CD4-positive, alpha-beta T cell treated with Interleukin-15 for 4 hours (primary cell): ENCODE measurements at places on chromosomes 4 and X.
A peak's percentile ranks its signal among the peaks of the same experiment; 100 is the strongest.

DNA sequence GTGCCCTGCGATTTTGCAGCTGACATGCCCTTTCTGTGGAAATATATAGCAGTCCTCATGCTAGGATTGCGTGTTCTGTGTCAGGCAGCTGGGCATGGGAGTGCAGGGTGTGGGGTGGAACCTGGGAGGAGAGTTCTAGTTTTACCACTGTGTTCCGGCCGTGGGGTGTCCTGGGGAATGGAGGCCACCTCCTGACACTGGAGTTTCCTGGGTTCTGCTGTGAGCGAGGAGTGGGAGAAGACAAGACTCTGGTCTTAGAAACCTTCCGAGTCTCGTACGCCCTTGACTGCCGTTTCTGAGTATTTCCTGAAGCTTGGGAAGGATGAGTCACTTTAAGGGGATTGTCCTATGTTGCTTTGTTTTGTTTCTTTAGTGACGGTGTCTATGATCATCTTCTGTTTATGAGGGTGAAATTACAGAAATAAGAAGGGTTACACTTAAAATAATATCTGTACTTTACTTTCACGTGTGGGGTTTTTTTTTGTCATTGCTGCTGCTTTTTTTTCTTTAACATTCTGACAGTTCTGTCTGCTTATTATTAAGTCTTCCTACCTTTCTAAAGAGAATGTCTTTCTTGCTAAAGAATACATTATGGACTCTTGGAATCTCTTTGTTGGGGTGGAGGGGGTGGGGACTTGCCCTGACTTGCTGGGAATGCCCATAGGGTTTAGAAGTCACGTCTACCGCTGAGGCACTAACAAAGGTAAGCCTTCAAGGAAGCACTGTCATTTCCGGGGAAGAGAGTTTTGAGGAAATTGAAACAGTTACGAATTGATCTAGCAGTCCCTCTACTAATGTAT, 19.1 kb downstream of the CD99 start:
- peak; percentile 78 for DNase-seq

GRCh38 chr4:158067646-158068045, 105.2 kb downstream of the GASK1B start:
- DNase-seq = no peak

DNA sequence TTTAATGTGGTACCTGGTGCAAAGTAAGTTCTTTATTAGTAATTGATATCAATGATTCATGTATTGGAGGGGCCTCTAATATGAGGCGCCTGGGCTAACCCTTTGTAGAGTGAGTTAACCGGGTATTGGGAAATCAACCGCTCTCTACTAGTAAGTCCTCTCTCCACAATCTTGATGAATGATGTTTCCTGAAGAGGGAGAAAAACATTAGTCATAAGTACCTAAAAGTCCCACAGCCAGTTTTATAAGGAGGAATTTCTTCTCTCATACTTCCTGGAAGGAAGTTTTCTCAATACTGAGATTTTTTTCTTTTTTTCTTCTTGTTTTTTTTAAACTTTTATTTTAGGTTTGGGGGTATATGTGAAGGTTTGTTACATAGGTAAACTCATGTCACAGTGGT, 62.3 kb downstream of the AGTR2 start:
- no peak for DNase-seq

DNA sequence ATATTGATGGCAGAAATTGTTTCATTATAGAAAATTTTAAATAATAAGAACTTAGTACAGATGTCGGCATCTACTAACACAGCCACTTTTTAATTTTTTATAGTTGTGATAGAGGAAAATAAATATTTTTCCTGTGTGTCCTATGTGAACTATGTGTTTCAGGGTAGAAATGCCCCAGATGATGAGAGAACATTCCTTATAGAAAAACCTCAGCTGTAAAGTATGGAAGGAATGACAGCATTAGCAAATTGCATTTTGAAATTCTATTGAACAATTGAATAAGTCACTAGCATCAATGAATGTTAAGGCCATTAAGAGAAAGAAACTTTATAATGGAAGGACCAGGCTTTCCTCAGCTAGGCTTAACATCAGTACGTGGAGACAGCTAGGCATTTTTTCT, 149.2 kb downstream of the CFAP299 start:
- DNase-seq = no peak

DNA sequence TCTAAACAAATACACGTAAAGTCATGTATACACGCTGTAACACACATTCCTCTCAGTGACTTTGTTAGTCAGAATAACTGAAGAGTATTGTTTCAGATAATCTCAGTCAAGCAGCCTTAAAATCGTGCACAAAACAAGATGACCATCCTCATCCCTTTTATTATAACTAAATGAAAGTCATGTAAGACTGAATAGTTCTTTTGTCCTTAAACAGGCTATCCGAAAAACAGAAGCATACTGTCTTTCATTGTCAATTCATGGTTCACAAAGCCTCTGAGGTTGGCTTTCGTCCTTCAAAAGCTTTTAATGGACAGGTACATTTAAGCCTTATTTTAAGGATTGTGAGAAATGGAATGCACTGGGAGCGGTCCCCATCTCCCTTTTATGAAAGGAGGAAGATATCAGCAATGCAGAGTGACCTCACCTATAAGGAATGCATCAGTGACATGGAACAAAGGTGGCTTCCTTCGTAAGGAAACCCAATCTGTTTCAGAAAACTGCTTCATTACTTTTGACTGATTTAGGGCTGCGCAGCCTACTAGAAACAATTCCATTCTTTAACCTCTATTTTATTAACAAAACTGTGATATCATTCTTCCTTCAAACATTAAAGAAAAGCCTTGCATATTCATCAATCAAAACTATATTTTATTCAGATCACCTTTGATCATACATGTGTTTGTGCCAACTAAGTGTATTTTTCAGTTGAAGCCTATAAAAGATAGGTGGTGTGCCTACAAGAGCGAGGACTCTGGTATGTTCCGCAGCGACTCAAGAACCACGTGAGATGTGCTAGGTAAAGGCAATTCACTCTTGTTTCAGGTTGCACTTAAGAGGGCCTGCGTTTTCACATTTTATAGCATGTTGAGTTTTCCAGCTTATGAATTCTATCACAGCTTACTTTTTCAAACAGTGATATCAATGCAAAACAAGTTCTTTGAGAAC, 19.2 kb downstream of the SH3RF1 start:
- no peak for DNase-seq

GRCh38 chrX:154056770-154057241, 37.1 kb upstream of the IRAK1 start:
- peak; percentile 0 for DNase-seq

GRCh38 chrX:153190381-153190780, 11.3 kb downstream of the MAGEA1 start:
- no peak for DNase-seq

GRCh38 chr4:154942176-154942575, 161.1 kb downstream of the RBM46 start:
- DNase-seq = no peak

DNA sequence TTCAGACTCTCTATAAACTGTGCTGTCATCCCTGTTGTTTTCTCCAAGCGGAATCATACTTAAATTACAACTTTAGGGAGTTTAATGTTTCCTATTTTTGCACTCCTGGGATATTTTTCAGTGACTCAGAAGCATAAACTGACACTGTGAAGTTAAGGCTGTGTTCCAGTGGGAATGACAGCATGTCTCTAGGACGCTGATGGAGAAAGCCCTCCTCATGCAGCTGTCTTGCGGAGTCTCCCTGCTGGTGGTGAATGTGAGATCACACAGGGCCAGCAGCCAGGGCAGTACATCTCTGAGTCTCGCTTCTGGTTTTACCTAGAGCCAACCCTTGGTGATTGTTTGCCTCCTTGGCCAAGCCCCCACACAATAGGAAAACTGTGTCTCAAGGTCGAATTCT, 53.3 kb downstream of the NFKB1 start:
- no peak for DNase-seq

GRCh38 chr4:156968479-156968984, 3.1 kb downstream of the PDGFC start:
- DNase-seq = peak; percentile 2

- no peak for DNase-seq
These were observed 185.5 kb downstream of the NDST4 start for GRCh38 chr4:114927881-114928280.
